ENCODE measurements at places on chromosomes 6 and 20.

- DNase-seq = no peak
Measured at GRCh38 chr6:35973670-35974222, 50.7 kb downstream of the SLC26A8 start.

GRCh38 chr6:144776031-144776819, 491.1 kb downstream of the UTRN start:
- DNase-seq = no peak

DNA sequence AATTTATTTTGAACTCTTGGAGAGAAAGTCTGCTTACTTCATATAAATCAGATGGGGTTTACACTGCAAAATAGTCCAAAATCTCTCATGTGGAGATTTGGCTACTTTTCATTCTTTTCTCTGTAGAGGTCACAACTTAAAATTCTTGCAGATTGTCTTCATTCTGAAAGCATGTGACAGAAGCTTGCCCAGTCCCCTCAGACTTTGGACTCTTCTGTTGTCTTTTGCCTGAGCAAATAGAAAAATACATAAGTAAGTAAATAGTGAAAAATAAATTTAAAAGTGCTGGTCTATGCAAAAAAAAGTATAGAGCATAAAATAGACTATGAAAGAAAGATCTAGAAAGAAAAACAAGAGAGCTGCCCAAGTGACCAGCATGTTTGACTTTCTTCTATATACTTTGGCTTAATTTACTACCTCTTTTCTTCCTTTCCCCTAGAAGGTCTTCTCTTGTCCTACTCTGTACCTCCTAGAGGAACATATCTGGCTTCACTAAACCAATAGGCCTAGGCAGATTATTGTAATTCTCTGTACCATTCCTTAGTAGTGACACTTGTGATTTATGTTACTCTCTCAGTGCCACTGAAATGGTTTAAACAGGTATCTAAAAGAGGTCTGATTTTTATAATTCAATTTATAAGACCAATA, 260.9 kb downstream of the TENT5A start:
- DNase-seq = no peak

DNA sequence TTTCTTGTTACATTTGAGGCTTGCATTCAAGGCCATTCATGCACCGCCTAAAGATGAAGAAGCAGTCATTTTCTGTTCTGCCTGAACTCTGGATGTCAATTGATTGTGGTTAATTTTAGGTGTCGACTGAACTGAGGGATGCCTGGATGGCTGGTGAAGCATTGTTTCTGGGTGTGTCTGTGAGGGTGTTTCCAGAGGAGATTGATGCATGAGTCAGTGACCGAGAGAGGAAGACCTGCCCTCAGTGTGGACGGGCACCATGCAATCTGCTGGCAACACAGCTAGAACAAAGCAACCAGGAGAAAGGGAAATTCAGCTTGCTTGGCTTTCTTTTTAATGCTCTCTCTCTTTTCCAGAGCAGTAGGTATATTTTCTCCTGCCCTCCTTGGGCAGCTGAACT, 164.1 kb upstream of the ECI2 start:
- no peak for DNase-seq

- no peak for DNase-seq
Measured at GRCh38 chr20:38498909-38499308, 26.3 kb downstream of the RALGAPB start.

GRCh38 chr6:11215773-11216172, 16.7 kb downstream of the NEDD9 start:
- DNase-seq = no peak

GRCh38 chr20:32213870-32214269, 6.2 kb downstream of the POFUT1 start:
- no peak for DNase-seq

DNA sequence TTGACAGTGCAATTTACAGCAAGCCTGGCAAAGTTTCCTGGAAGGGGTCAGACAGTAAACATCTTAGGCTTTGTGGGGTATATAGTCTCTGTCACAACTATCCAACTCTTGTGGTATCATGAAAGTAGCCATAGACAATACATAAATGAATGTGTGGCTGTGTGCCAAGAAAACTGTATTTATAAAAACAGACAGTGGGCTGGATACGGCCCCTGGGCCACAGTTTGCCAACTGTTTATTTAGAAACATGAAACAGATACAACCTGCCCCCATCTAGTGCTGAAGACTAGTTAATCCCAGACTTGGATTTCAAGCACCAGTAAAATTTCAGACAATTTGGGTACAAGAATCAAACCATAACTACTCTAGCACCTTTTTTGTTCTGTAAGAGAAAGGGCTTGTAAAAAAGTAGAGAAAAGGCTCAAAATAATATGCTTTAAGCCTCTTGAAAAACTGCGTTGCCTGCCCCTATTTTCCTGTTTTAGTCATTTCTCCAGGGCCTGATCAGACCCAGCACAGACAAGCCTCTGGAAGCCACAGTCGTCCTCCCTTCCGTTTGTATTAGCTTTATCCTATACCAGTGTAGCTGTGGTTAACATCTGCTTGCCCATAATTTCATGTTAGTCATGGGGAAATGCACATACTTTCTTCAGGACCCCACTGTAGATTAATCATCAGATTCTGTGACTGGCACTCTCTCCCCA, 30.8 kb downstream of the JAG1 start:
- DNase-seq = no peak

DNA sequence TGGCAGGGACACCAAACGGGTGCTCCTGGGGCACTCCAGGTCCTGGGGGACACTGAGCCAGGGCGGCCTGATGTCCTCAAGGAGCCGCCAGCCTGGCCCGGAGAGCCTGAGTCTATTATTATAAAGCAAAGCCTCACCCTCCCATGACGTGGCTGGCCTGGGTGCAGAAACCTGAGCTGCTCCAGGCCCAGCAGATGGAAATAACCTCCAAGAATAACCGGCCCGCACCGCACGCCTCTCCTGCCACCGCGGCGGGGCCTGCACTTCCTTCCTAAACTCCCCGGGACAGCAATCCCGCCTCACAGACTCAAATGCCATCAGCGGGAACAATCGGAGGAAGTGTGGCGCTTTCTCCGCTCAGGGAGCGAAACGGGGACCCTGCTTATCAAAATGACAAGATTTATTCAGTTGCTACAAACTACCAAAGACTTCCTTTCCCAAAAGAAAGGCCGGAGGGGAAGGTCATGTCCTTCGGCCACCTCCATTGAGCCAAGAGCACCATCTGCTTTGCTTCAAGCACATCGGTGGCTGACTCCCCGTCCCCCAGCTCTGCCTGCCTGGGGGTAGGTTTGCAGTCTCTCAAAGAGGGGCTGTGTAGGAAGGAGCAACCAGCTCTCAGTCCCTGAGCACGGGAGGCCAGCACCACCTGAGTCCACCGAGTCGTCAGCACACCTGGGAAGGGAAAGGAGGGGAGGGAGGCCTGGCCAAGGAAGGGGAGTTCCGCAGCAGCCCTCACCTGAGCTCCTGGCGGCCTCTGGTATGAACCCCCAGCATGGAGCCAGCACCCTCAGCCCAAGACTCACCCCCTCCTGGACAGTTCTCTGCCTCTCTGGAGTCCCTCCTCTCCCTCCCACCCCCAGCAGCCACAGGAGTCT, 78.6 kb upstream of the QKI start:
- DNase-seq = no peak

- DNase-seq = no peak
Measured at GRCh38 chr6:31170600-31170881, at the start of gene POU5F1. Gene POU5F1, minus strand, starts transcription at chr6:31170682. Its CDS starts 62 bp downstream, at chr6:31170620.

DNA sequence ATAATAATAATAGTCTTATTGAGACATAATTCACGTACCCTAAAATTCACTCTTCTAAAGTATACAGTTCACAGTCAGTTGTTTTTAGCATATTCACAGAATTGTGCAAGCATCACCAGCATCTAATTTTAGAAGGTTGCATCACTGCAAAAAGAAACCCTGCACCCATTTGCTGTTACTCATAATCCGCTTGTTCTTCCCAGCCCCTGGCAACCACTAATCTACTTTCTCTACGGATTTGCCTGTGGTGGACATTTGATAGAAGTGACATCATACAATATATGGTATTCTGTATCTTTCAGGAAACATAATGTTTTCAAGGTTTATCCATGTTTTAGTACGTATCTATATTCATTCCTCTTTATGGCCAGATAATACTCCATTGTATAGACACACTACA, 41.5 kb upstream of the FAM184A start:
- DNase-seq = no peak

DNA sequence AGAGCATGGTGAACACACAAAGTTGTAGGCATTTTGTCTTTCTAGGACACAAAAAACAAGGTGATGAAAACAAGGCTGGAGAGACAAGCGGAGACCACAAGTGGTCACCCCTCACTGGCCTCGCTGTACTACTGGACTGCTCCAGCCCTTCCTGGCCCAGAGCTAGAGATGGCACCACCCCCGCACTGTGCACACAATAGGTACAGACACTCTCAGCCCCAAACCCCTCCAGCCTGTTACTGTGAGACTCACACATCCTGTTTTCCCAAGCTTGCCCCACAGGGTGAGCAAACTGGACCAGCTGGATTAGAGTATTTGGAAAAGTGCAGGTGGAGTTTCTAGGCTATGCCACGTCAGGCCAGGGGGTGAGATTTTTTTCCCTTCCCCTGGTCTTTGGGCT, 8.4 kb upstream of the ZSWIM1 start:
- no peak for DNase-seq

- no peak for DNase-seq
Measured at GRCh38 chr6:166487148-166487547, 99.3 kb downstream of the RAMACL start.

- DNase-seq = no peak
Measured at GRCh38 chr20:703006-703405, 27.4 kb upstream of the SCRT2 start.

DNA sequence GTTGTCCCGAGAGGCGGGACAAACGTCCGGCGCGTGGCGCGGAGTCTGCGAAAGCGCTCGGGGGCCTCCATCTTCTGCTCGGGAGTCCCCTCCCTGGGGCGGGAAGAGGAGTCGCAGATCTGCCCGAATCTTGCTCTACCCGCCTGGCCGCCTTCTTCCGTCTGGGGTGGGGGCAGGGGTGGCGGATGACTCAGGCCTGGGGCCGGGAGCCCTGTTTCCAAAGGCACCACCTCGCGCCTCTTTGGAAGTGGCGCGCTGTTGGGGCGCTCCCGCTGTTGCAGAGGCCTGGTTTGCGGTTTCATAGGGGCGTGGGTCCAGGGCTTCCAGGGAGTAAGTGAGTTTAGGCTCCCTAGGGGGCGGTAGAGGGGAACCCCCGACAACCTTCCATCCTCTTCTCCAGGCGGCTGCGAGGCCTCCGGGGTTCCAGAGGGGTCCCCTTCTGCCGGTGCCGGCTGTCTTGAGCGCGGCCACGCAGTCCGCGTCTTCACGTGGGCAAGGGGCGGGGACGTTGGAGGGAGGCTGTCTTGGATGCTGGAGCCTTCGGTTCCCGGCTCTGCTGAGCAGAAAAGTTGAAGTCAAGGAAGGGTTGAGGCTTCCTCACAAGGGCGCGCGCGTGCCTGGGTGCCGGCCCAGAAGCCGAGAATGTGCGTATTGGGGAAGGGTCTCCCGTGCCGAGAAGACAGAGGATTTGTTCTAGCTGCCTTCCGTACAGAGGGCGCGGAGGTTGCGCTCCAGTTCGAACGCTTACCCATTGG, 2.6 kb upstream of the TFAP2C start:
- no peak for DNase-seq

- no peak for DNase-seq
Measured at GRCh38 chr6:51550243-51550642, 537.2 kb downstream of the PKHD1 start.

DNA sequence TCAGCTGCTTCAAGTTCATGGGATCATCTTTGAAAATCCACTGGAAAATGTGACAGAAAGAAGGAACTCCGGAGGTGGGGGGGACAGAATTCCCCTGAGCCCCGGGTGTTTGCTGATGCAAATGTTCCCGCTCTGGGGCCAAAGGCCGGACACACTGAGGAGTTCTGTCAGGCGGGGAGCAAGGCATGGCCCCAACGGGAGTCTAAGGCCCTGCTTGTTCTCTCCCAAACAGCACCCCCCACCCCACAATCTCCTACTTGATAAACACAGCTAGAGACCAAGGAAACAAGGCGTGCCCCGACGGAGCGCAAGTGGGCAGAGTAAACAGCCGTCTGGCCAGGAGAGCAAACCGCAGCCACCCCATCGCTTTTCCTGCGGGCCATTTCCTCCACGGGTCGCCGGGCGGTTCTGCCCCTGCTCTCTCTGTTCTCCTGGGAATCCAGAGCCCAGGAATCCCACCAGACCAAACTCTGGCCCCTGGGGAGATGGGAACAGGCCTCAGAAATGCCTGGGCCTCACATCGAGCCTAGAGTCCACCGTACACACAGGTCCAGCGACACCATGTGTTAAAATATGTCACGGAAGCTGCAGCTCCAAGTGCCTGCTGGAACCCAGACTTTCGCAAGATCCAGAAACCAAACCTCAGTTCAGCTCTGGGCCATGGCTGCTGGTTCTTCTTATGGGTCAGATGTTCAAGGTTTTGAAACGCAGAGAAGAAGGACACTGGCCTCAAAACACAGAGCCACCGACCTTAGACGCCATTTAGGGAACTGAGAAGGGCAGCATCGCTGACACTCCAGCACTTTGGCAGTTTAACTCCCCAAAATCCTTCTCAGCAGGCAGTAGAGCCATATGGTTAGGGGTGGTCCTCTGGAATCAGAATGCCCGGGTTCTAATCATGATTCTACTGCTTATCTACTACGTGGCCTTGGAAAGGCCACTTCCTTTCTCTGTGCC, 104.2 kb downstream of the PREX1 start:
- DNase-seq = no peak
